Hematopoietic multipotent progenitor cell treated with erythropoietin and hydrocortisone succinate and interleukin-3 and kit ligand, for 15 days (in vitro differentiated cells): ENCODE measurements at places on chromosomes 7 and 10.

DNA sequence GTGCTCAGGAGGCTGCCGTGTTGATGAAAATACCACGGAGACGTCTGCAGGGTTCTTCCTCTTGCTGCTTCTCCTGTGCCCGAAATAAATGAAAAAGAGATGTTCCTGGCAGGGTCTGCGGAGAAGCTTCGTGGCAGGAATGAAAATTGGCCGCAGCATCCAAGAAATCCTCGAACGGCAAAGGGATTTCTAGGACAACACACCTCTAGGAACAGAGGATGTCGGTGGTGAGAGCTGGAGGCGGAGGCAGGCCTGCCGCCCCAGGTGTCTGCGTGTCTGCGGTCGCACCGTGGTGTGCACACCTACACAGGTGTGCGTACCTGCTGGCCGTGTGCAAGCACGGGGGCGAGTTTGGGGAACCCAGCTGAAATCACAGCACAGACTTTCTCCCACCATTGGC, 43.4 kb downstream of the TMEM130 start:
- no peak for DNase-seq

- DNase-seq = no peak
These were observed 119.9 kb downstream of the CCNY start for GRCh38 chr10:35456153-35456720.

DNA sequence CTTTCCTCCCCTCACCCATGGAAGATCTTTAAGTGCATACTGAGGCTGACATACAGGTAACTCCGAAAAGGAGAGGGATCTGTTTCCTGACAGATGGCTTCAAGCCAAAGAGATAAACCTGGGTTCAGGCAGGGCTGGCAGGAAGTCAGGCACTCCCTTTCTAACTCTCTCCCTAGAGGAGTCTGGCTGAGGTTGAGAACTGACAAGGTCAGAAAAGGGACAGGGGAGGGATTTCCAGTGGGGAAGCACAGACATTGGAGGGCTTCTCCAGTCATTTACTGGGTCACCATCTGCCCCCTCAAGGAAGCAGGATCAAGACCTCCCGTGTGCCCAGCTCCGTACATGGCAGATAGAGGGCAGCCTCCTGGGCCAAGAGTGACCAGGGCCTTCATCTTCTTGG, 31.6 kb downstream of the TLX1 start:
- DNase-seq = no peak

DNA sequence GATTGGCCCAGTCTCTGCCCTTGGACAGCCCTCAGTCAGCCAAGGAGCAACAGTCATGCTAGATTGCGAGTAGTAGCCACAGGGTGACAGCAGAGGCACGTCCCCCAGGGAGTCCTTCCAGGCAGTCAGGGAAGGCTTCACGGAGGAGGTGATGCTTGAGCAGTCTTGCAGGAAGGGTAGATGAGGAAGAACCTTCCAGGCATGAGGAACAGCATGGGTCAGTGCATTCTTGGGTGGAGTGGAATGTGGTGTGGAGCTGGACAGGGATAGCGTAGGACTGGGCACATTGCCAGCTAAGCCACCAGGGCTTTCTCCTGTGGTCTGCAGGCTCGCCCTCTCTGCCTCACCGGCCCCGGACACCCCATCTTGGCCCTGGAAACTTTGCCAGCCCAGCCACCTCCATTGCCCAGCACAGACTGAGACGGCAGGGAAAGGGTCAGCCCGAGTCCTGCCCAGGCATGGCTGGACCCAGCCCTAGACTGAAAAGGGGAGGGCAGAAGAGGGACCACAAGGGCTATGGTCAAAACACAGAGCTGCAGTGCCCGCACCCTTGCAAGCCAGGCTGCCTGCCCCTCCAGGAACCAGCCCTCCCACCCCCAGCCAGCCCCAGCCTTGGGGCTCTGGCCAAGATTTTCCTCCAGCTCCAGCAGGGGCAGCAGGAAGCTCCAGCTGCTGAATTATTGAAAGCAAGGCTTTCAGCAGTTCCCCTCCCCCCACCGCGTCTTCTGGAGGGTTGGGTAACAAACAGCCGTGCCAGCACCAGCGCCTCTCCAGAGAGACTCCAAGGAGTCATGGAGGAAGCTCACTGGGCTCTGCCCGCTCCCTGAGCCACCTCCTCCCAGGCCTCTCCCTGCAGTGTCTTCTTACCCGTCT, 18.7 kb downstream of the SRRM3 start:
- no peak for DNase-seq

DNA sequence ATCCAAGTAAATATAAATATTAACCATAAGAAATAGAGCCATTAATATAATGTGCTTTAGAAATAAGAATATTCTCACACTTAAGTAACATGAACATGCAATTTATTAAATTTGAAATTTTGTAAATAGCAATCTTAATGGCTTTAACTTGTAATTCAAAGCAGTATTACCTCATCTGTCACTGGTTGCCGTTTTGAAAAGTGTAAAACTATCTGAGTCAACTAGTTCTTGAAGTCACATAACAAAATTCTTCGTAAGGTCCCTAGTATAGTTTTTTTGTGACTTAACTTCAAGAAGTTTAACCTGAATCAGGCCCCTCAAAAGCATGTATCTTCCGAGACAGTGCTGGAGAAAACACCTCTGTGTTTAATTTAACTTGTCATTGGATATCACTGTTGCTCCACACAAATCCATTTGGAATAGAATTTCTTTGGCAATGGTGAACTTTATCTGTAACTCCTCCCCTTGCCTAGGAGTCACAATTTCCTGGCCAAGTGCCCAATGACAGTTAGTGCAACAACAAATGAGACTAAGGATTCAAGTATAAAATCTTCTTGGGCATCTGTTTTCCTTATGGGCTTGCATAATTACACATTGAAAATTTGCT, 47.1 kb downstream of the NT5C2 start:
- peak; percentile 69 for DNase-seq

- DNase-seq = no peak
These were observed 31.9 kb downstream of the RBM17 start for GRCh38 chr10:6120691-6121090.

- DNase-seq = no peak
These were observed 231.8 kb downstream of the WDR37 start for GRCh38 chr10:1287971-1288401.

DNA sequence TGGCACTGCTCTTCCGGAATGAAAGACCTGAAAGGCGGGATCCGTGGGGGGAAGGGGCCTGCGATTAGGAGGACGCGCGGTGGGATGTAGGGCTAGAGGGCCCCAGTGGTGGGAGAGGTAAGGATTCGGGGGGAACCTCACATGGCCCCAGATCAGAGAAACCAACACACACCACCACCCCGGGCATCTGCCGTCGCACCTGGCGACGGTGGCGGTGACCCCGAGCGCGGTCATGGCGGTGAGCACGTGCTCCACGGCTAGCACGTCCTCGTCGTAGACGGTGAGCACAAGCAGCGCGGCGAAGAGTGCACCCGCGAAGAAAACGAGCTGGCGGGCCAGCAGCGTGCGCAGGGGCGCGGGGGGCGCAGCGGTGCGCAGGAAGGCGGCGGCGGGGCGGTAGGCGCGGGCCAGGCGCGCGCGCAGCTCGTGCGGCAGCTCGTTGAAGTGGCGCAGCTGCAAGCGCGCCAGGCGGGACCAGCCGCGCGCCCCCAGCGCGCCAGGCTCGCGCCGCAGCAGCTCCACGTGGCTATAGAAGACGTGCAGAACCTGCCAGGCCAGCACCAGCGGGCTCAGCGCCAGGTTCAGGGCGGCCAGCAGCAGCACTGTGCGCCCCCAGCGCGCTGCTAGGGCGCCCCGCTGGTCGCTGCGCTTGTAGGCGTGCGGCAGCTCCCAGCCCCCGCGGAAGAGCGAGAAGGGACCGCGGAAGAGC, 5.7 kb downstream of the ATG9B start:
- no peak for DNase-seq

GRCh38 chr10:31921031-31921430, 7.6 kb downstream of the ARHGAP12 start:
- no peak for DNase-seq

DNA sequence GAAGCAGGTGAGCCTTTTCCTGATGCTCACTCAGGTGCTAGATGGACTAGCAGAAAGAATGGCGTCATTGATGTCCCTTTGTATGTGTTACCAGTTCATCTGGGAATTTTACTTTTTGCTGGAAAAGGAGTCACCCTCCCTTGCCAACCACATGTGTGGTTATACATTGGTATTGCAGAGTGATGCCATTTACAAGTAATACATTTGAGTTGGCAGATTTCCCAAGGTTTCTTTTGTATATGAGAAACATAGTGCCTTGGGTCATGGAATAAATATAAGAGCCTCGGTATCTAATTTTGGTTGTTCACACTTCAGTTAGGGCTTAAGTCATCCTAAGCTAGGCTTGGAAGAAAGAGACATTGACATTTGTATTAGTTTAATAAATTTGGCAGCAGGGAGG, 10.4 kb upstream of the ATXN7L1 start:
- DNase-seq = no peak

DNA sequence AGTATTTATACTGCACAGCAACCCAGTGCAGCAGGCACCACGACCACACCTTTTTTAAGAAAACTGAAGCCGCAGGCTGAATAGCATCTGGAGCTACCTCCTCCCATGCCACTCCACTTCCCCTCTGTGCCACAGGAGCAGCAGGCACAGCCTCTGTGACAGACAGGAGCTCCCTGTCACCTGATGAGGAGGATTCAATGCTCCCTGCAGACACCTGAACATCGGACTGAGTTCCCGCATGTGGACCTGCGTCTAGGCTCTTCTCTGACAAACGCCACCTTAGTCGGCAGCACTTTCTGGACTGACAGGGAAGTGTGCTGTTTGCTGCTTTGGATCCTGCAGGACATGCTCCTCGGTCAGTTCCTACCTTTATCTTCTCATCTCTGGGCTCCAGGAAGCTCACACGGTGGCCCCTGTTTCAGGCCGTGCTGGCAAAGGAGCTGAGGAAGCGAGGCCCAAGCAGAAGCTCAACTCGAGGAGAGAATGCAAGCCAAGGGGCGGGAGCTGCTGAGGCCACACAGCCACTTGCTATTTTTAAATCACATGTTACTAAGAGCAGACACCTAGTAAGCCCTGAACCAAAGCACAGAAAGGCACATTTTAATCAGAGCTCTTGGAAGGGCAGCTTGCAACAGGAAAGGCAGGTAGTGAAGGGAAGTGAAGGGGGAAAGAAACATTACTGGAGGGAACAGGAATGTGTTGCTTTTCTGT, 56.6 kb downstream of the VOPP1 start:
- no peak for DNase-seq

DNA sequence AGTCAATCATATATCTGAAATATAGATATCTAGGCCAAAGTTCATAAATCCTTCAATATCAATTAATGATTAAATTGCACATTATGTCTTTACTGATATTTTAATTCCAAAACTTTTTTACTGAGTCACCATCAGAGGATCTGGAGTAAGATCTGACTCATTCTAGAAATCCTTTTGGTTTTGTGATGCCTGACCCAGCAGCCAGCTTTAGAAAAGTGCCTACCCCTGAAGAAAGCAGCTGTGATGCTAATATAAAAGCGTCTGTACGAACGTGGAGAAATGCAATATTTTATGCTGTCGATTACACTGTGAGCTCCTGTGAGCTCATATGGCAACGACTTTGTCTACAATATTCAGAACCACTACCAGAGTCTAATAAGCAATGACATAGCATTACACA, 142.5 kb upstream of the LRRTM3 start:
- DNase-seq = no peak

DNA sequence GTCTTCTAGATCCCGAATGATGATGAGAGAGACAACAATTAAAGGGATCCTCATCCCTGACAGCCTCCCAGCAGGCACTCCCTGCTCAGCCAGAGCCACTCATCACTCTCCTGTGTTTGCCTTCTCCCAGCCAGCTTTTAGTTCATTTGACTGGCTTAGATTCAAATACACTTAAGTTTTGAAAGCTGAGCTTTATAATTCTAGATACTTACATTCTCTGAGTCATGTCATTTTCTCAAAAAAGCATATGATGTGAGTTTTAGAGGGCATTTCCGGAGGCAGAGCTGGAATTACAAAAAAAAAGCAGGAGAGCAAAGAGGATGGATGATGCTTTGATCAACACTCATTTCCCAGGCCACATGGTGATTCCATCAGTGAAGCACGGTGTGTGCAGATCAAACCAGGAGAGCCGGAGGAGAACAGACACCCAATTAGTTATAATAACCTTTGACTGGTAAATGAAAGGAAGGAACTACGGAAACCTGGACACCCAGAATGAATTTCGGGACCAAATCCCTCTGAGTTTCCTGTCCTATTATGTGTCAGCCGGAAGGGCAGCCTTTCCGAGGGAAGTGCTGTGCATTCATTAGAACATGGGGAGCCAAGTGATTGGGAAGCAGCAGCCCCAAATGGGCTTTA, 81.5 kb upstream of the HPS1 start:
- DNase-seq = no peak

GRCh38 chr7:150335774-150336112, 5.7 kb downstream of the RARRES2 start:
- no peak for DNase-seq

DNA sequence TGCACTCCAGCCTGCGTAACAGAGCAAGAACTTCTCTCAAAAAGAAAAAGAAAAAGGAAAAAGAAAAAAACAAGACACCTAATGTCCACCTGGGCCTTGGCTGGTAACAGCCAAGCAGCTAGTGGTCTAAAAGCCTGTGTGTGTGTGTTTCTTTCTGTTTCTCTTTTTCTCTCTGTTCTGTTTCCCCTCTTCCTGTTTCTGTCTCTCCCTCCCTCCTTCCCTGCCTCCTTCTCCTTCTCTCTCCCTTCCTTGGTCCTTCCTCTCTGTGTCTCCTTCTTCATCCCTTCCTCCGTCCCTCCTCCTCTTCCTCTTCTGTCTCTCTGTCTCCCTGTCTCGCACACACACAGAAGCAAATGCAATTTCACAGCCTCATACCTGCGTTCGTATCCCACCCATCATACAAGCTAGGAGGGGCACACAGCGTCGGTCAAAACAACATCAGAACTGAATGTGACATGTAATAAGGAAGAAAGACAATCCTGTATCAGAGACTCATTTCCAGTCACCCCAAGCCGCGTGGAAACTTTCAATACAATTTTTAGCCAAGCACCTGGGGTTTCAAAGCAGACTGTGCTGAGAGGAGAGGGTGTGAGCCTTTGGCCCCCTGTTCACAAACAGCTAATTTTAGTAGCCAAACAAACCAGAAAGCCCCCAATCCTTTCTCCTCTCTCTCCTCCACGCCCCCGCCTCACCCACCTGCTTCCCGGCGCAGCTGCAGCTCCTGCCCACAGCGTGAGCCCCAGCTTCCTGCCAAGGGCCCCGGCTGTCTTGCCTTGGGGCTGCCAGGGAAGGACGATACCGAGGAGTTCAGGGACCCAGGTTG, 50.2 kb upstream of the GNA12 start:
- no peak for DNase-seq

GRCh38 chr10:70162892-70163201, 7.5 kb downstream of the SAR1A start:
- DNase-seq = no peak

- DNase-seq = no peak
These were observed 209.6 kb upstream of the VWC2 start for GRCh38 chr7:49563693-49564378.
